T-helper 2 cell treated with Interferon-gamma antibody and Interleukin-4, amounts not matched to agents 5 μg/mL and 100 μg/mL, for 36 hours (primary cell): ENCODE measurements at places on chromosomes 12 and 14.

- no peak overlapping the region for H3K27ac ChIP-seq
- no peaks in the 10 kb centered on the region for H3K4me1 ChIP-seq
- no peaks in the 10 kb centered on the region for H3K27me3 ChIP-seq
- H3K36me3 ChIP-seq, result no peaks in the 10 kb centered on the region
Observed at GRCh38 chr12:91271185-91271584, 88.6 kb upstream of the DCN start.

DNA sequence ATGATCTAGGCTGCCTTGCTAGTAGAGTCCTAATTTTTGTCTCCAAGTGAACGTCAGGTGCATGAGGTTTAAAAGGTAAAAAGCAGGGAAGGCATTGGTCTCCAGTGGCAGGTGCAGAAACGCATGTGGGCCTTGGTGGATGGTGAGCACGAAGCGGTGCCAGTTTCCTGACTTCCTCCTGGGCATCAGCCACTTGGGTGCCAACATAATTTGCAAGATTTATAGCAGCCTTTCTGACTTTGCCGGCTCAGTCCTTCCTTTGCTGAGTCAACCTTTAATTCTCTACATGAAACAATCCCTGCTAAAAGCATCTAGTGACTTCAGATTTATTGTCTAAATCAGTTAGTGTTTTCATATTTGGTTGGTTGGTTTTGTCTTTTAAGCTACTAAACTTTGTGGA is 355.7 kb upstream of the TMEM132C start:
- no peak overlapping the region for H3K4me3 ChIP-seq
- DNase-seq, result no peak
- H3K27ac ChIP-seq, result no peak overlapping the region
- no peaks in the 10 kb centered on the region for H3K27me3 ChIP-seq
- H3K4me1 ChIP-seq, result no peaks in the 10 kb centered on the region

DNA sequence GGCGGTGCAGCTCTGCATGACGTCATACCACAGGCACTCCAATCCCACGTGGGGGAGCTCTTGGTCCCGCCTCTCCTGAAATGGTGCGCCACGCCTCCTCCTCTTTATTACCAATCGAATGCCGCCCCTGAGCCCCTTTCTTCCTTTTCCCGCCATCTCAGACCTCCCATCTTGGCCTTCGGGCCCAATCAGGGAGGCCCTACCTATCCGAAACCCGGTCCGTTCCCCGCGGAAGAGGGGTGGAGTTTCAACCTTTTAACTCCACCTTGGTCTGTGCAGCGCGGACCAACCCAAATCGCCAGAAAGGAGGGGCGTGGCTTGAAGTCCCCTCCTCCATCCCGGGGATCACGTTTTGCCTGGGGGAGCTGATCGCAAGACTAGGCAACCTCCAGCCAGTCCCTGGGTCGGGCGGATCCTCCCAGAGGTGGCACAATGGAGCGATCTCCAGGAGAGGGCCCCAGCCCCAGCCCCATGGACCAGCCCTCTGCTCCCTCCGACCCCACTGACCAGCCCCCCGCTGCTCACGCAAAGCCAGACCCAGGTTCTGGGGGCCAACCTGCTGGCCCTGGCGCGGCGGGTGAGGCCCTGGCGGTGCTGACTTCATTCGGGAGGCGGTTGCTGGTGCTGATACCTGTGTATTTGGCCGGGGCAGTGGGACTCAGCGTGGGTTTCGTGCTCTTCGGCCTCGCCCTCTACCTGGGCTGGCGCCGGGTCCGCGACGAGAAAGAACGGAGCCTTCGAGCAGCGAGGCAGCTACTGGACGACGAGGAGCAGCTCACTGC is at the start of gene ESYT1:
ESYT1 (plus strand) TSS at position 380 of the 782 bp plus-strand sequence; CDS start at position 433, 53 bp downstream.
- no peaks in the 10 kb centered on the region for H3K27me3 ChIP-seq
- H3K4me1 ChIP-seq, result peaks cover 59% of the 10 kb centered on the region
- DNase-seq, result peak; percentile 98
- H3K36me3 ChIP-seq, result peaks cover 51% of the 10 kb centered on the region
- peak within 1 kb of the TSS; percentile 91 for H3K27ac ChIP-seq
- peak within 1 kb of the TSS; percentile 94 for H3K4me3 ChIP-seq

DNA sequence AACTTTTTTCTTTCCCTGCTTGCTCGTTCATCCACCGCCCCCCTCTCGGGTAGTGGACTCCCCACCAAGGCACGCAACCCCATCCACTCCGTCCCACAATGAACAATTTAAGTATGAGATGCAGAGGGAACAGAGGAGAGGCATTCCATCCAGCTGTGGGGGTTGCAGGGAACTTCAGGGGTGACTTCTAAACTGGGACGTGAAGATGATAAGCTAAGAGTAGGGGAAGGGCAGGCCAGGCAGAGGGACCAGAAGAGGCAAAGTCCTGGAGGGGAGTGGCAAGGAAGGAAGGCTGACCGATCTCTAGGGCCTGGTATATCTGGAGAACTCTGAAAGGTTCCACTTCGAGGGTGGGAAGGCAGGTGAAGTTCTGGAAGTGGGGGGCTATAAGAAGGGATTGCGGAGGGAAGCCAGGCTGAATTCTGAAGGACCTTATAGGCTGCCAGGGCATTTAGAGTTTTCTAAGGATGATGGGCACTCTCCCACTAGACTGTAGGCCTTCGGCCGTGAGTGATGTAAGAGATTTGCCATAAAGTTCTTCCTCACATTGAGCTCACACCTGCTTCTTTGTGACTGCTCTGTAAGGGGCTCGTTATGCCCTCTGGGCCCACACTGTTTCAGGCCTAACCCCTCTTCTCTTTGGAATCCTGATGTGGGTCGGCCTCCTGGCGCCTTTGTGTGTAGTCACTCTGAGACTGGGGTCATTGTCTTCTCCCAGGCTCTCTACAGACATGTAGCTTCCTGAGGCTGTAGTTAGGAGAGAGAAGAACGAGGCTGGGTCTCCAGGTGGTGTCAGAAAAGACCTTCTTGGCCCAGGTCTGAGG is 12.1 kb downstream of the NFATC4 start:
- H3K27me3 ChIP-seq, result peaks cover 11% of the 10 kb centered on the region
- DNase-seq, result no peak
- no peak overlapping the region for H3K27ac ChIP-seq
- H3K36me3 ChIP-seq, result no peaks in the 10 kb centered on the region
- no peak overlapping the region for H3K4me3 ChIP-seq

- no peak overlapping the region for H3K27ac ChIP-seq
- H3K27me3 ChIP-seq, result peaks cover 9% of the 10 kb centered on the region
- no peak for DNase-seq
- no peaks in the 10 kb centered on the region for H3K36me3 ChIP-seq
- no peak overlapping the region for H3K4me3 ChIP-seq
Observed at GRCh38 chr14:54189333-54189732, 207.5 kb upstream of the CDKN3 start.

GRCh38 chr12:121992059-121992879 is 29.4 kb upstream of the BCL7A start:
- peaks cover 5% of the 10 kb centered on the region for H3K27me3 ChIP-seq
- no peaks in the 10 kb centered on the region for H3K36me3 ChIP-seq
- H3K4me3 ChIP-seq, result no peak overlapping the region
- peak overlapping the region; percentile 41 for H3K27ac ChIP-seq

GRCh38 chr12:103901518-103902173 is 28.6 kb upstream of the HSP90B1 start:
- H3K27me3 ChIP-seq, result no peaks in the 10 kb centered on the region
- no peak for DNase-seq
- no peaks in the 10 kb centered on the region for H3K36me3 ChIP-seq

- no peak overlapping the region for H3K27ac ChIP-seq
- H3K4me1 ChIP-seq, result no peaks in the 10 kb centered on the region
- peaks cover 61% of the 10 kb centered on the region for H3K27me3 ChIP-seq
- no peaks in the 10 kb centered on the region for H3K36me3 ChIP-seq
- H3K4me3 ChIP-seq, result no peak overlapping the region
Observed at GRCh38 chr12:75881920-75882319, 149.7 kb downstream of the PHLDA1 start.

DNA sequence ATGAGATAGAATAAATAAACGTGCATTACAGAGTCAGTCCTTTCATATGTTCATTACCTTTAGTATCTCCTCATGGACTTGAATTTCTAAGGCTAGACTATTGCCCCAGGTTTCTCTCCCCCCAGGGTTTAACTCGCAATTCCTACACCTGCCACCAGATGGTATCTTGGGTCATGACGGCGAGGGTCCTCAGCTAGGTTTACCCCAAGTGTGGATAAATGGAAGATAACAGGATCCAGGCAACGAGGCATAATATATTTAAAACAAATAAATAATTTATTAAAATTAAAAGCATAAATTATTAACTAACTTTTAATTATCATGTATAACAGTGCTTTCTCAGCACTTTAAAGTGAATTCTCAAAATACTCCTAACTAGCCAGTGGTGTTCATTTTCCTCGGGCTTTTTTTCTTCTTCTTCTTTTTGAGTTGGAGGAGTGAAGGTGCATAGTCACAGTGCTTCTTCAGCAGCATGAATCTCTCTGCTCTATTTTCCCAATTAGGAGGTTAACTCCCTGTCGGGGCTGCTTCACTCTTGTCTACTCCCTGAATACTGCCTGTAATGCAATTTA is 243.5 kb upstream of the CAND1 start:
- DNase-seq, result no peak
- no peak overlapping the region for H3K4me3 ChIP-seq
- H3K27ac ChIP-seq, result no peak overlapping the region
- peaks cover 5% of the 10 kb centered on the region for H3K27me3 ChIP-seq

DNA sequence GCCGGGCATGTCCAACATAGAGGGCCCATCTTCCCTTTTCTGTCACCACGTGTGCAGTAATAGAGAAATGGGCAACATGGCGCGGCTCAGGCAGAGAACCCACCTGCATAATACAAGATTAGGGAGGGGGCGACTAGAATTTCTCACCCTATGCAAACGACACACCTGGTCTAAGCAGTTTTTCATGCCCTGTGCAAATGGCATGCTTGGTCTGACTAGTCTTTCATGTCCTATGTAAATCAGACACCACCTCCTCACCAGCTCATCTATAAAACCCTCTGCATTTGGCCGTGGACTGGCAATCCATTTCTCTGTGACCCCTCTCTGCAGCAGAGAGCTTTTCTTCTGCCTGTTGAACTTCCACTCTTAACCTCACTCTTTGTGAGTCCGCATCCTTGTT is 180.2 kb upstream of the PZP start:
- peaks cover 15% of the 10 kb centered on the region for H3K27me3 ChIP-seq
- no peak for DNase-seq
- no peaks in the 10 kb centered on the region for H3K36me3 ChIP-seq
- H3K4me3 ChIP-seq, result no peak overlapping the region

DNA sequence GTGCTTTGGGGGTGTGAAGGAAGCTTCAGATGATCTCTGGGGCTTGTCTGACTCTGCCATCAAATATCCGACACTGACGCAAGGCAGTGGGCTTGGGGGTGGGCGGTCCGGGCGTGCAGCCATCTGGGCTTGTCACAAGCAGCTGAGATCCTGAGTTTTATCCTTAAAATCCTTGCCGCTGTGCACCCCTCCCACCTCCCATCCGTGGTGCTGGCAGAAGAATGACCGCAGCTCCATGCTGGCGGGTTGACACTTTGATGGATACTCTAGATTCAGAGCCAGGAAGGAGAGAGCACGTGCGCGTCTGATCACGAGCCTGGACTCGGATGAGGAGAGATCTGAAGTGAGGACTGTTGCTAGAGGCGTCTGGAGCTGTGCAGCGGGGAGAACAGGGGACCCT is 3.0 kb downstream of the ZFYVE21 start:
- H3K36me3 ChIP-seq, result peaks cover 6% of the 10 kb centered on the region
- H3K4me1 ChIP-seq, result peaks cover 14% of the 10 kb centered on the region
- no peak overlapping the region for H3K27ac ChIP-seq
- H3K27me3 ChIP-seq, result peaks cover 2% of the 10 kb centered on the region
- H3K4me3 ChIP-seq, result no peak overlapping the region
- DNase-seq, result no peak

- H3K4me3 ChIP-seq, result no peak overlapping the region
- no peak overlapping the region for H3K27ac ChIP-seq
- H3K27me3 ChIP-seq, result no peaks in the 10 kb centered on the region
- H3K36me3 ChIP-seq, result no peaks in the 10 kb centered on the region
- no peak for DNase-seq
Observed at GRCh38 chr12:58186914-58187313, 245.5 kb downstream of the ATP23 start.

DNA sequence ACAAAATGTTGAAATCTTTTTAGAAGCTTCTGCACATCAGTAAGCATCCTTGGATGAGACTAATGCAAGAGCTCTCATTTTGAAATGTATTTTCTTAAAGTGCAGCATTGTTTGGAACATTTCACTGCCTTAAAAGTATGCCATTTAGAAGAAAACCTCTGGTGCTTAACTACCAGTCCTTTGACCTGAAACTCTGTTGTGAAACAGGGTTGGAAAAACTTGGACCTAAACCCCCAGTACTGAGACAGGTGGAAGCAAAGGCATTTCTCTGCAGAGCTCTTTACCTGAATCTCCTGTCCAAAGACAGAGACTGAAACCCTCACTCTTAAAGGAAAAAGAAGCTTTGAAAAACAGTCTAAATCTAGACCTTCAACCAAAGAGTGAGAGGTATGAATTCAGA is 207.2 kb downstream of the NUBPL start:
- H3K36me3 ChIP-seq, result no peaks in the 10 kb centered on the region
- no peak for DNase-seq
- no peaks in the 10 kb centered on the region for H3K27me3 ChIP-seq
- no peak overlapping the region for H3K27ac ChIP-seq

GRCh38 chr12:46554460-46554859 is 181.9 kb upstream of the SLC38A2 start:
- DNase-seq, result no peak
- no peak overlapping the region for H3K27ac ChIP-seq
- no peaks in the 10 kb centered on the region for H3K27me3 ChIP-seq
- H3K4me3 ChIP-seq, result no peak overlapping the region
- H3K4me1 ChIP-seq, result peaks cover 35% of the 10 kb centered on the region

- peaks cover 50% of the 10 kb centered on the region for H3K36me3 ChIP-seq
- H3K4me1 ChIP-seq, result peaks cover 24% of the 10 kb centered on the region
- DNase-seq, result no peak
- no peaks in the 10 kb centered on the region for H3K27me3 ChIP-seq
Observed at GRCh38 chr12:943051-943450, 6.4 kb downstream of the RAD52 start.

- no peak for DNase-seq
- H3K4me1 ChIP-seq, result no peaks in the 10 kb centered on the region
- no peak overlapping the region for H3K4me3 ChIP-seq
- no peaks in the 10 kb centered on the region for H3K27me3 ChIP-seq
- no peaks in the 10 kb centered on the region for H3K36me3 ChIP-seq
Observed at GRCh38 chr12:50953047-50953446, 703 bp downstream of the HIGD1C start.

- H3K4me1 ChIP-seq, result no peaks in the 10 kb centered on the region
- no peak for DNase-seq
- H3K27me3 ChIP-seq, result peaks cover 36% of the 10 kb centered on the region
- H3K27ac ChIP-seq, result no peak overlapping the region
Observed at GRCh38 chr12:8687846-8688601, 9.8 kb upstream of the RIMKLB start.

GRCh38 chr12:131466306-131466705 is 244.6 kb upstream of the SFSWAP start:
- no peaks in the 10 kb centered on the region for H3K27me3 ChIP-seq
- no peak for DNase-seq
- no peaks in the 10 kb centered on the region for H3K4me1 ChIP-seq
- no peak overlapping the region for H3K27ac ChIP-seq

GRCh38 chr14:91929700-91930099 is 17.8 kb downstream of the FBLN5 start:
- no peaks in the 10 kb centered on the region for H3K27me3 ChIP-seq
- no peaks in the 10 kb centered on the region for H3K36me3 ChIP-seq
- H3K4me3 ChIP-seq, result no peak overlapping the region
